Thoracic aorta (tissue), 2 donors: ENCODE measurements at places on chromosomes 3 and 15. TPM values are rescaled to one million over a fixed set of nuclear protein-coding genes. Genes with fewer than 3 reads are reported as not detected.

DNA sequence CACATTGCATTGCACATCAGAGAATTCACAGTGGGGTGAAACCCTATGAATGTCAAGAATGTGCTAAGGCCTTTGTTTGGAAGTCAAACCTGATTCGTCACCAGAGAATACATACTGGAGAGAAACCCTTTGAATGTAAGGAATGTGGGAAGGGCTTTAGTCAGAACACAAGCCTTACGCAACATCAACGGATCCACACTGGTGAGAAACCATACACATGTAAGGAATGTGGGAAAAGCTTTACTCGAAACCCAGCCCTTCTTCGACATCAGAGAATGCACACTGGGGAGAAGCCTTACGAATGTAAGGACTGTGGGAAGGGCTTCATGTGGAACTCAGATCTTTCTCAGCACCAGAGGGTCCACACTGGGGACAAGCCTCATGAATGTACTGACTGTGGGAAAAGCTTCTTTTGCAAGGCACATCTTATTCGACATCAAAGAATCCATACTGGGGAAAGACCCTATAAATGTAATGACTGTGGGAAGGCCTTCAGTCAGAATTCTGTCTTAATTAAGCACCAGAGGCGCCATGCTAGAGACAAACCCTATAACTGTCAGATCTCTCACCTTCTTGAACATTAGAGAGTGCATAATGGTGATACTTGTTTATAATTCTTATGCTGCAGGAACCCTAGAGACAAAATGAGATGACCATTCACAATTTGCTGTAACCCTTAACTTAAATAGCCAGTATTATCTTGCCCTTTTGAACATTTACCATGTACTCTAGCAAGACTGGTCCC is 9.0 kb downstream of the ZNF662 start:
- DNase-seq, result no peak

MYRIP gene
- 1.5 TPM for total RNA-seq

DNA sequence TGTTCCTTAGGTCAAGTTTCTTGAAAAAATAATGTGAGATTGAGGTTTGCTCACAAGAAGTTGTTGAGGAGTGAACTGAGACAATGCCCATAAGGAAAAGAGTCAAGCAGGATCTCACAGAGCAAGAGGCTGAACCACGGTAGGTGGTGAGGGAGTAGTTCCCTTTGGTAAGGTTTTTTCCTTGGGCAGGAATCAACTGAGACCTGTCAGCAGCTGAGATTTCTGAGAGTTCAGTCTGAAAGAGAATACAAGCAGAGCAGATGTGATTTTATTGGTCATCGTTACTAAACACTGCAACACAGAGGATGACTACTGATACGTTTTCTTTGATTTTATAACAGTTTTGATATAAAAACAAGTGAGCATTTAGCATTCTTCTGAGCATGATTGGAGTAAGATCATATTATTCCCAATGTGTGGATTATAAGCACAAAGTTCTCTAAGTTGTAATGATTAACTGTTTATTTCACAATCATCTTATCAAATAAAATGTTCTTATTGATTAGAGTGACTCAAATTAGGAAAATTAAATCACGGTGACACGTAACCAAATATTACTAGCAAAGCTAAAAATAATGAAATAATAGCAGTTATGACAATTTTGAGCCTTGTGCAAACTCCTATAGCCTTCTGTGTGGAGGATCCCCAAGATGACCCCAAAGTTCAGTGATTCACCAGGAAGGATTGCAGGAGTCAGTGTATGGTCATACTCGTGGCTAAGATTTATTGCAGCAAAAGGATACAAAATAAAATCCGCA is 346.2 kb upstream of the ZNF717 start:
- DNase-seq, result no peak

GRCh38 chr3:152447511-152447910 is 178.8 kb downstream of the MBNL1 start:
- DNase-seq, result no peak

DNA sequence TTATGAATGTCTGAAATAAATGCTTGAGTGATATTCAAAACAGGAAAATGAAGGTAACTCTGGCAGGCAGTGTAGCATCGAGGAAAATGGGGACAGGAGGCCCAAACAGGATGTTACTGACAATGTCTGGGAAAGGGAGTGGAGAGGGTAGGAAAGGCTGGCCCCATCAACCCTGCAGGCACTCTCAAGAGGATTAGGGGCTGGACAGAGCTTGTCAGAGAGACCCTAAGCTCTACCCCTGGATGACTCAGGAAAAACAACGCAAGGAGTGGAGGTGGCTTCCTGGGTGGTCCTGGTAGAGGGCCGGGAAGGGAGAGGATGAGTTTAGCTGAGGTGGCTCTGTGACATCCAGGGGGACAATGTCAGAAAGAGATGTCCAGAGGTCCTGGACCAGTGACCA is 106.0 kb downstream of the RYK start:
- DNase-seq, result no peak

GRCh38 chr3:52238193-52238760 is 681 bp downstream of the TWF2 start:
- no peak for DNase-seq

- no peak for DNase-seq
Observed at GRCh38 chr3:35857004-35857403, 217.7 kb downstream of the ARPP21 start.

- DNase-seq, result no peak
Observed at GRCh38 chr15:42315521-42315920, 42.3 kb upstream of the TMEM87A start.

GRCh38 chr3:167033866-167034265 is 346.2 kb downstream of the ZBBX start:
- DNase-seq, result no peak

RNF13 gene
- 51.9 TPM for total RNA-seq

DNA sequence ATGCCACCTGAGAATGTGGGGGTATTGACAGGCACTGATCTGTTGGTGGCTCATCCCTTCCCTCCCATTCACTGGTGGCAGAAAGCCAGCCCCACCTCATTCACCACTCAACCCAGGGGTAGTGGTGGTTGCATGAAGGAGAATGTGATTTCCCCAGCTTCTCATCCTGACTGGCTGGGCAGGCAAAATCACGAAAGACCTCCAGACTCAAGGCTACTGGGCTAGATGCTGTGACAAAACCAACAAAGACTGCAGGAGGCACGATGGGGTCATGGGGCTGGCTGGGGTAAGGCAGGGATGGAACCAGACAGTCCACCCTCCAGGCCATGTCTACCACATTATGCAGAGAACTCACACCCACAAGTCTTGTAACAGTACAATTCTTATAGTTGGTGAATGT is 33.9 kb downstream of the FSTL1 start:
- no peak for DNase-seq

- DNase-seq, result no peak
Observed at GRCh38 chr15:25705433-25706115, 157.6 kb downstream of the ATP10A start.

DNA sequence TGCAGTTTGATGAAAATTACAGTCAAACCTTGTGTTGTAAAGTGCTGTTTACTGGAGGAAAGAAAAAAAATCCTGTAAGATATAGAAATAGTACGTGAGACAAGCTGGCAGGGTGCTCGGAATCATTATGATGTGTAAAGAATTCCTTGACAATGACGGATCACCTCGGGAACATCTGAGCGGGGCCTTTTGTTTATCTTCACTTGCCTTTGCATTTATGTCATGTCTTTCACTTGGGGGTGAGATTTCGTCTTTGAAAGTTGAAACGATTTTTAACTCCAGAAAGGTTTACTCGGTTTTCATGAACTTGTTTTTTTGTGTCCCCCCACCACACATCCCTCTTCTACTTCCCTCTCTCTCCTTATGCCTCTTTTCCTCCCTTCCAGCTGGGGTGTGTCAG is 128.3 kb upstream of the VEPH1 start:
- DNase-seq, result no peak

SH2D7 gene
- not detected for total RNA-seq

ENTPD3 gene
- total RNA-seq, result 3.0 TPM

TSC22D2 gene
- total RNA-seq, result 35.8 TPM

FAM227B gene
- 15.2 TPM for total RNA-seq

- no peak for DNase-seq
Observed at GRCh38 chr3:13195374-13195773, 122.1 kb upstream of the IQSEC1 start.

GRCh38 chr15:44414001-44414400 is 13.4 kb upstream of the CTDSPL2 start:
- no peak for DNase-seq

- DNase-seq, result no peak
Observed at GRCh38 chr3:195101001-195101583, 169.9 kb downstream of the XXYLT1 start.

PLA2G4D gene
- total RNA-seq, result not detected

- no peak for DNase-seq
Observed at GRCh38 chr15:71874245-71874644, 63.9 kb downstream of the NR2E3 start.

DNA sequence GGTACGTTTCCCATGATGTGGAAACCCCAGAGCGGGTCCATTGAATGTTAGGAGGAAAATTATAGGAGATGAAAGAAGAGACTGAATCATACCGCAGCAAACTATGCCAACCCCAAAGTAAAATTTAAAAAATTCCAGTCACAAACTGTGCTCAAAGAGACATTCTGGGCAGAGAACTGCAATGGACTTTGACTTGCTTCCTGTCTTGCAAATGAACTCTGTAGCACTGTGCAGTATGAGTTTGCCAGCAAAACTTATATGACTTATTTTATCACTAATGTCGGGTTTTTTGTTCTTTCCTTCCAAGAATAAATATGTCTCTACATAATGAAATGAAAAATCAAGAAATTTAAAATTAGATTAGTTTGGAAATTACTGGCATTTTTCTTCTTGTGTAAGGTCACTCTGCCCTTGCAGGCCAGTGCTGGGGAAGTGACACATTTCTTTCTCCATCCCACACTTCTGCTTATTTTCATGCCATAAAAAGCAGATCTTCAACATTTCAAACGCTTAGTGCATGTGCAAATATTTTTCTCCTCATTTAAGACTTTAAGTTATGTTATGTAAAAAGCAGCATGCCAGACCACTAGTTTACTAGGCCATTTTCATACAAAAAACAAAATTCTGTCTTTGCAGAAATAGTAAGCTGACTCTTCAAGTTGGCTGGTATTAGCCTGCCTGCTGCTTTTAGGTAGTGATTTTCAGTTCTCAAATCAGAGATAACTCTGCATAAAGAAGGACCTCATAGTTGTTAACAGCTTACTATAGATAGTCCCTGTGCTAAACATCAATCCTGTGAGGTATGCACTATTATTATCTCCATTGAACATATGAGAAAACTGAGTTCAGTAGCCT is 32.2 kb upstream of the SSR3 start:
- no peak for DNase-seq

SYNM gene
- total RNA-seq, result 60.9 TPM

- DNase-seq, result no peak
Observed at GRCh38 chr15:96362011-96362754, 31.7 kb downstream of the NR2F2 start.

DNA sequence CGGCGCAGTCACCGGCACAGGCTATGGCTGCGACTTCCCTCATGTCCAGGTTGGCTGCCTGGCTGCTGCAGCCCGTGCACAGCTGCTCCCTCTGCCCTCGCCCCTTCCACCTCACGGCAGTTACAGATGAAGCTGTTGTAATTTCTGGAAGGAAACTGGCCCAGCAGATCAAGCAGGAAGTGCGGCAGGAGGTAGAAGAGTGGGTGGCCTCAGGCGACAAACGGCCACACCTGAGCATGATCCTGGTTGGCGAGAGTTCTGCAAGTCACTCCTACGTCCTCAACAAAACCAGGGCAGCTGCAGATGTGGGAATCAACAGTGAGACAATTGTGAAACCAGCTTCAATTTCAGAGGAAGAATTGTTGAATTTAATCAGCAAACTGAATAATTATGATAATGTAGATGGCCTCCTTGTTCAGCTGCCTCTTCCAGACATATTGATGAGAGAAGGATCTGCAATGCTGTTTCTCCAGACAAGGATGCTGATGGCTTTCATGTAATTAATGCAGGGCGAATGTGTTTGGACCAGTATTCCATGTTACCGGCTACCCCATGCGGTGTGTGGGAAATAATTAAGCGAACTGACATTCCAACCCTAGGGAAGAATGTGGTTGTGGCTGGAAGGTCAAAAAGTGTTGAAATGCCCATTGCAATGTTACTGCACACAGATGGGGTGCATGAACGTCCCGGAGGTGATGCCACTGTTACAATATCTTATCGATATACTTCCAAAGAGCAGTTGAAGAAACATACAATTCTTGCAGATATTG is 13.2 kb upstream of the GNB4 start:
- DNase-seq, result no peak

DNA sequence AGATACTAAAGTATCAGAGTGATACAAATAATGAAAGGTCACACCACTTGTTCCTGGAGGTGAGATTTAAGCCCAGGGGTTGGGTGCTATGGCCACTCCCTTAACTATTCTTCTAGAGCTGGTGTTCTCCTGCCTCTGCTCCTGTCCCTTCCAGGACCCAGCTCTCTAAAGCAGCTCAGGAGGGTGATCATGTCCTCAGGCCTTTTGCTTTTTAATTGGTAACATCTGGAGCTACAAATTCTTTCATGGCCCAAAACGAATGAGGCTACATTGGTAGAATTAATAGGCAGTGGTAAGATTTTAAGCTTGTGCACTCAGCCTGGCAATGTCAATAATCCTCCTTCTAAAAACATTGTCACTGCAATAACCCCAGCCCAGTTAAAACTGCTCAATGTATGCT is 38.2 kb upstream of the CNOT10 start:
- no peak for DNase-seq

TMEM207 gene
- total RNA-seq, result not detected

- no peak for DNase-seq
Observed at GRCh38 chr3:129592381-129593131, 13.9 kb downstream of the PLXND1 start.

DNA sequence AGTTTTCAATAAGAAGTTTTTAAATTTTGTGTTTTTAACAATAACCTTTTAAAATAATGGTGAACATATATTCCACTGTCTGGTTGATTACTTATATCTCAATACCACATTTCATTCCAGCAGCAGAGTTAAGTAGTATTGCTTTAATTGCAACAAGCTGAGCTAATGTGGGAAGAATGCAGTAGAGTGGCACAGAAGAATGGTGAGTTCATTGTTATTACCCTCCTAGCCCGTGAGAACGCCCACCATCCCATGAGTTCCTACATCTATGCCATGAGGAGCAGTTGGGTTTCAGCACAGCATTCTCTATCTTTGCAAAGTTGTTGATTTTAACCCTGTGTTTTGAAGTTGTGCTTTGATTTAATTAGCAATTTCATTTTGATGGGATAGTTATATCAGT is 17.8 kb upstream of the NR2E3 start:
- DNase-seq, result no peak

GRCh38 chr15:63010920-63011693 is 31.4 kb upstream of the TPM1 start:
- no peak for DNase-seq

- no peak for DNase-seq
Observed at GRCh38 chr3:183519891-183520290, 35.6 kb downstream of the KLHL6 start.

OR5H6 gene
- total RNA-seq, result not detected

- DNase-seq, result no peak
Observed at GRCh38 chr3:126845920-126846715, 136.8 kb upstream of the PLXNA1 start.

- DNase-seq, result no peak
Observed at GRCh38 chr15:23854203-23854911, 167.3 kb upstream of the NDN start.
